ENCODE measurements at places on chromosomes 13 and 19.

- DNase-seq, result no peak
Observed at GRCh38 chr19:10876459-10877240, 5.3 kb downstream of the CARM1 start.

GRCh38 chr13:99058527-99059495, 80.9 kb upstream of the DOCK9 start:
- no peak for DNase-seq

DNA sequence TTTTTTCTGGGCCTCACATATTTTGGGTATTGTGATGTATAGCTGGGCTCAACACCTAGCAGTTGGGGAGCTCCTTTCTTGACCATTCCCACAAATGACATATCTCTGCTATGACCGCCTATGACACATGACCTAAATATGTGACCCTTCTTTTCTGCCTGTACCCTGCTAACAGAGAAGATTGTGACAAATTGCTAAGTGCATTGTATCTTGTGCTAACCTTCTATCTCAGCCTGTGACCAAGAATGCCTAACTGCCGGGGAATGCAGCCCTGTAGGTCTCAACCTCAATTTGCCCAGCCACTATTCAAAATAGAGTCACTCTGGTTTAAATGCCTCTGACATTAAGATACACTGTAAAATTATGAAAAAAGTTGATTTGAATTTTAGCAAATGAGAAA, 6.8 kb upstream of the ZNF429 start:
- DNase-seq, result no peak

GRCh38 chr13:31361673-31362072, 161.9 kb downstream of the B3GLCT start:
- peak; percentile 43 for DNase-seq

DNA sequence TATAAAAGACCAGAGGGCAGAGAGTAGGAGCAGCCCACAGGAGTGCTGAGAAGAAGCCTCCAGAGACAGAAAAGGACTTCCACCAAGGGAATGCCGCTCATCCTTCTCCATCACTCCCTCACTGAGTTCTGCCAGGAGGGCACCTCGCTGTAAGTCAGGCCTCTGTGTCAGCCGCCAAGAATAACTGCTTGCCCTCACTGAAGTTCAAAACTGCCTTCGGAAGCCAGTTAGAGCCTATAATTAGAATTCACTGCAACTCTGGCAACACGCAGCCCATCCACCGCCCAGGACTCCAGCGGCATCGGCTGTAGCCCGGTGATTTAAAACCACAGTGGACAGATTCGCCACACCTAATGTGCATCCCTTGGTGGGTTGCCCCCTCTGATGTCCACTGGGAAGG, 281.8 kb upstream of the ZNF507 start:
- no peak for DNase-seq

GRCh38 chr19:53394522-53394973, 401 bp upstream of the ZNF765 start:
- DNase-seq, result no peak

GRCh38 chr19:49894879-49895565, 1.7 kb downstream of the IL4I1 start:
- no peak for DNase-seq

DNA sequence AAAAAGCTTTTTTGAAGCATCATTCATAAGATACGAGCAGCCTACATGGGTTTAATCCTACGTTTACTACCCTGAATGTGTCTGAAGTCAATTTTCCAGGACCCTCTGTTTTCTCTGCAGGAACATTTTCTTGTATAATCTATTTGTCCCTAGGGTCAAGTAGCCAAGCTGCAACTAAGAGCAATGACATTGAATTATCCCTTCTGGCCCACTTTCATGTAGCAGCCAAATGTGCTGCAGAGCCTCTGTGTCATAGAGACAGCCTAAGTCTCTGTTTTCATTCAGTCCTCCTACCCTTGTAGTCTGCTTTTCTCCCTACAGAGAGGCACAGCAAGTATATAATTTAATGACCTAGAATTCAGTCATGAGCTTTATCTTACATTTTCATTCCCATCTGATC, 82.1 kb downstream of the ZAR1L start:
- no peak for DNase-seq

DNA sequence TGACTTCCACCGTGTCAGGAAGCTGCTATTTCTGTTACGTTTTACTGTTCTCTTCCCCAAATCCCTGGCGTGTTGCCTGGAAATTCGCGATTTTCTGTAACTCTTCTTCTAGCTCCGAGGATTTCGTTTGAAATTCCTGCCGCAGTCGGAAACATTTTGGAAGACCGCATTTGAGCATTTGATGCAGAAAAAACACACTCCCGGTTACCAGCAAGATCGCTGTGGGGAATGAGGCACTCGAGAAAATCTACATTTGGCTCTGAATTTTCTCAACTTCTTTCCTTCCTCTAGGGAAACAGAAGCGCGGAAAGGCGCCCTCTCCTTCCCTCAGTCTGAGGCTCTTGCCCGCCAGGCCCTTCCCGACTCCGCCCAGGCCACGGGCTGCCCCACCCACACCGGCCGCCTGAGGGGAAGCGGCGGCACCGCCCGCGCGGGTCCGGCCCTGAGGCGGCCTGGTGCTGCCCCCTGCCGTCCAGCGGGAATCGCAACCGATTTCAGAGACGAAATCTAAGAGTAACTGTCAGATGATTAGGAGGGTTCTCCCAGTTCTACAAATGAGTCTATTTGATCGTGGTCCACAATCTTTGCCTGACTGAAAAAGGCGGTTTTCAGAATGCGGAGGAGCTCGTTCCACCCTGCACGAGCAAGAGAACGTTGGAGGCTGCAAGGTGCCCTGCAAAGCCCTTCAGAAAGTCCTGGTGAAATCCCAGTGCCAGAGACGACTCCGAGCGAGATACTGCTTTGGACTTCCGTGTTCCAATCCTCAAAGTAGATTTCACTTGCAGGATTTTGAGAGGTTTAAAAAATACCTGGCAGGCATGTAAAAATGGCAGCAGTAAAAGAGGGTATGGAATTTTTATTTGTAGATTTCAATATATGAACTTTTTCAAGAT, 18.4 kb upstream of the TUBGCP3 start:
- DNase-seq, result peak; percentile 86

DNA sequence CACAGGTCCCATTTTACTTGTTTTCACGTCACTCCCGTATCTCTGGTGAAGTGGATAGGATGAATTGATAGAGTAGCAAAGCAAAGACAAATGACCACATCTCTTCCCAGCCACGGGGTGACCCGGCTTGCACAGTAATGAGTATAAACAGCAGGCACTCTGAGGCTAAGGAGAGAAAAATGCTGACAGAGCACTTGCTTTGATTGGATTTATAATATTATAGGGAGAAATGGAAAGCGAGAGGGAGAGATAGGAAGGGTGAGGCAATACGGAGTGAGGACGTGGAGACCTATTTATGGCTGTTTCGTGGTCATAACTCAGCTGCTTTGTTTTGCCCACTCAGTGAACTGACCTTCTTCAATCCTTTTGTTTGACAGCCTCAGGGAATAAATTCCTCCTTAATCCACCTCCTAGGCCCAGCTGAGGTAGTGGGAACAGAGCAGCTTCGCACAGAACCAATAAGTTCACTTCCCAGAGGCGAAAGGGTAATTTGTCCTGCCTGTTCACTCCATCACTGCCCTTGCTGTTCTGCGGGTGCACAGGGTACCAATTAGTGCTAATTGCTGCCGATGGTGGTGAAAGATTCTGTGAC, 68.6 kb downstream of the ERCC5 start:
- DNase-seq, result no peak

DNA sequence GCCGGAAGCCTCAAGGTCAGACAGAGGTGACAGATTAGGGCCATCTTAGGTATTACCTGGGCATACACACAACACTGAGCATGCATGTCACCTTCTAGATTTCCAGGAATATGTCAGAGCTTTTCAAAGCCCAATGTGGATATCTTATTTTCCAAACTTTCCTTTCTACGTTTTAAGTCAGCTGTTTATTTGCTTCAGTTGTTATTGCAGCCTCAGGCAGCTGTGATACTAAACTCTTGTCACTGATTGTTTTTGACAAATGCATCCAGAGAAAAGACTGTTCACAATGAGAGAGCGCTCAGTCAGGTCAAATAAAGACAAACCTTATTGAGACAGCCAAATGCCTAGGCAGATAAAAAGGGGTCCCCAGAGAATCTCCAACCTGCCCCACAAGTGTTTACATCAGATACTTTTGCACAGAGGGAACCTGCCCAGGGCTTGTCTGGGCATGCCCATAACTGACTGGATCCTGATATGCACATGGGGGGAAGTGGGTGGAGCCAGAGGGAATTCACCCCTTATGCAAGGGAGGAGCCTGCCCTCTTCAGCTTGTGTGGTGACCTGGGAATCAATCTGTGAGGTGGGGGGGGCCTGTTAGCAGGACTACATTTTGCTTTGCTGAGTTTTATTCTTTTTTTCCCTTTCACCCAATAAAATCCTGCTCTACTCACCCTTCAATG, 28.5 kb downstream of the MED4 start:
- peak; percentile 31 for DNase-seq

Measured in fibroblast of pulmonary artery (primary cell).